RPMI8226 (cell line): ENCODE measurements at places on chromosomes 13 and 19.

GRCh38 chr13:21427741-21428140 is 31.4 kb downstream of the ZDHHC20 start:
- no peak for DNase-seq

DNA sequence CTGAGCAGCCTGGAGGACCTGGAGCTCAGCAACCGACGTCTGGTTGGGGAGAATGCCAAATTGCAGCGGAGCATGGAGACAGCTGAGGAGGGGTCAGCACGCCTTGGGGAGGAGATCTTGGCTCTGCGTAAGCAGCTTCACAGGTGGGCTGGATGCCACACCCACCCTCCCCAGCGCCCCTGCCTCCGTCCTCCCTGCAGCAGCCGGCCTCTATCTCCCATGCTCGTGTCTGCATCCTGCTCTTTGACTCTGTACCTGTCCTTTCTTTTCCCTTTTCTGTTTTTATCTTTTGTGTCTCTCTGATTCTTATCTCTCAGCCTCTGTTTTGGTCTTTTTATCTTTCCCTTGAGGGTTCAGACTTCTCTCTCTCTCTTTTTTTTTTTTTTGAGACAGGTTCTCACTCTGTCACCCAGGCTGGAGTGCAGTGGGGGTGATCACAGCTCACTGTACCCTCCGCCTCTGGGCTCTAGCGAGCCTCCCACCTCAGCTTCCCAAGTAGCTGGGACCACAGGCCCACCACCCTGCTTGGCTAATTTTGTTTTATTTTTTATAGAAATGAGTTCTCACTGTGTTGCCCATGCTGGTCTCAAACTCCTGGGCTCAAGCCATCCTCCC is 10.1 kb downstream of the KASH5 start:
- no peak for DNase-seq

GRCh38 chr13:27168906-27169657 is 2.5 kb downstream of the USP12 start:
- no peak for DNase-seq

DNA sequence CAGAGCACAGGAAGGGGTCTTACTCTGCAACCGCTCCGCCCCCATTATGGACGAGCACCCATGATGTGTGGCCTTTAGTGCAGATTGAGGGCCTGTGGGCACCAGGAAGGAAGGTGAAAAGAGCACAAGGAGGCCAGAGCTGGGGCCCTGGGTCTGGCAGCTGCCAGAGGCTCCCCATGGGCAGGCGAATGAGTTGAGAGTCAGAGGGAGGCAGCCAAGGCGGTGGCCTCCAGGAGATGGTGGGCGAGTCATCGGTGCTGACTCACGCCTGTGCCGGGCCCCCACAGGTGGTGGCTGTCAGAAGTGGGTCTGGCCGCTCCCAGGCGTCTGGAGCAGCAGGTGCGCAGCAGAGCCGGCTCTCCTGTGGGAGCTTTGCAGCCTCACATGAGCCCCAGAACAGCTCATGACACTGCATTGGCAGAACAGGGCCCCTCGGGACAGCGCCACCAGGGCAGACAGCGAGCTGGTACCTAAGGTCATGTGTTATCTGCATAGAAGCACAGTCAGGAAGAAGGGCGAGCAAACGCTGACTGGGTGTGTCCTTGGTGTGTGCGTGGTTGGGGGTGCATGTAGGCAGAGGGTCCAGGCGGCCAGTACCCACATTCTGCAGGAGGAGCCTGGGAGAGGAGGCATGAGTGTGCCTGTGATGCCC is 68.8 kb downstream of the CHST8 start:
- no peak for DNase-seq

- no peak for DNase-seq
Measured at GRCh38 chr13:110242615-110243014, 64.3 kb downstream of the COL4A1 start.
